ENCODE measurements at places on chromosomes 3 and 15.
A peak's percentile ranks its signal among the peaks of the same experiment; 100 is the strongest.

DNA sequence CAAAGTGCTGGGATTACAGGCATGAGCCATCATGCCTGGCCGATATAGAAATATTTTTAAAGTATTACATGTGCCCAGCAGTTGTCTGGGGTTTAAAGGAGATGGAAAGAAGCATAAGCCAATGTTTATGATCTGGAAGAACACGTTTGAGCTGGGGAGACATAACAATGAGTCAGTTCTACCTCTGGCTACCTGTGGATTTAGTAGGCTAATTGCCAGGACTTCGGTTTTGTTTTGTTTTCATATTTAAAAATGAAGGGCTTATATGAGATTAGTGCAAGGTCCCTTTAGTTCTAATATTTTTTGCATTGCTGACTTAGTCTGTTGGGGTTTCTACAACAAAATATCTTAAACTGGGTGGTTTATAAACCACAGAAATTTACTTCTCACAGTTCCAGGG, 22.9 kb upstream of the TNFSF10 start:
- no peak for DNase-seq

- no peak for DNase-seq
These were observed 354.4 kb downstream of the ERC2 start for GRCh38 chr3:56113908-56114307.

GRCh38 chr15:60695713-60696522, 217.0 kb upstream of the ICE2 start:
- no peak for DNase-seq

DNA sequence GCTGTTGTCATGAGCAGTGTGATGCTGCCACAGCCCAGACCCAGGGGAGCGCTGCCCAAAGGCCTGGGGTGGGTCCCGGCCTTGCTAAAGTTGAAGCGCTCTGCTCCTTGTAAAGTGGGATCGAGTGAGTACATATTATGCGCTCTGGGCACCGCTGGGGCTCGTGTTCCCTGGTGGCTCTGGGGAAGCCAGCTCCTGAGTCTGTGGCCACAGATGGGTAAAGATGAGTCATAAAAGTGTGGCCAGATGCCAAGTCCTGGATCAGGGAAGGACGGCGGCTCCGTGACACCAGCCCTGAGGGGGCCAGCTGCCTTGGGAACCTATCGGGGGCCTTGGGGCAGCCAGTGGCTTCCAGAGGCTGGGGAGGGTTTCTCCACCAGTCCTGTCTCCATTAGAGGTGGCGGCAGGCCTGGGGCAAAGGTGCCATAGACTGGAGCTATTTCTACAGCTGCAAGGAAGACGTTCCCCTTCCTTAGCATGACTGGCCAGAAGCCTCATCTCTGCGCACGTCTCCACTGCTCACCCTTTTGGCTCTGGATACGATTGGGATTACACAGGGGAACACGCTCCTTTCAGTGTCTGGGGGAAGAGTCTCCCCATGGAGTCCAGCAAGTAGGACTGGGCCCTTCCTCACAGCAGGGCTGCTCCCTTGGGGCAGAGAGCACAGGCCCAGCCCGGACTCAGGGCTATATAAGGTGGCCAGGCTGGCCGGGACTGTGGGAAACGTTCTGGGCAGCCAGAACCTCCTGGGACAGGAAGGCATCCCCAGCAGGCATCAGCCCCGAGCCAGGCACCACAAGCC, 1.2 kb upstream of the ITIH4 start:
- DNase-seq: no peak

- no peak for DNase-seq
These were observed 8.4 kb upstream of the GOLGA6C start for GRCh38 chr15:75249726-75250125.

DNA sequence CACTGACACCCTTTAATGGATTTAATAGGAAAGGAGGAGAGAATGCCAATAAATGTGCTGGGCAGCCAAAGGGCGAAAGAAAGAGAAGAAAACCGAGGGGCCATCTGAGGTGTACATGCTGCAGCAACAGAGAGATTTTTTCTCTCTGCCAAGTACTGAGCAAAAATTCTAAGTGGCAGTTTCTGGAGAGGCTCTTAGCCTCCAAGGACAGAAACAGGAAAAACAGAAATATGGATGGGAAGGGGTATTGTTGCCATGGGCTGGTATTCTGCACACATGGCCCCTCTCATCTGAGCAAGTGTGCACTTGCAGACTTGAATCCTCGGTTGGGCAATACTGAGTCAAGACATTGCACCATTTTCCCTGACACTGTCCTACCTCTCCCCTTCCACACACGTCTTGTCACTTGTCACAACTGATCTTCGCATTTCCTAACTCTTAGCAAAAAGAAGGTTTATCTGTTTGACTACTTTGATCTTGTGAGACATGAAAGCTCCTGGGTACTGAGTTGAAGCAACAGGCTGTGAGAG, 73.9 kb downstream of the PRICKLE2 start:
- DNase-seq: no peak

- DNase-seq: no peak
These were observed 64.8 kb downstream of the ARIH1 start for GRCh38 chr15:72538931-72539330.

DNA sequence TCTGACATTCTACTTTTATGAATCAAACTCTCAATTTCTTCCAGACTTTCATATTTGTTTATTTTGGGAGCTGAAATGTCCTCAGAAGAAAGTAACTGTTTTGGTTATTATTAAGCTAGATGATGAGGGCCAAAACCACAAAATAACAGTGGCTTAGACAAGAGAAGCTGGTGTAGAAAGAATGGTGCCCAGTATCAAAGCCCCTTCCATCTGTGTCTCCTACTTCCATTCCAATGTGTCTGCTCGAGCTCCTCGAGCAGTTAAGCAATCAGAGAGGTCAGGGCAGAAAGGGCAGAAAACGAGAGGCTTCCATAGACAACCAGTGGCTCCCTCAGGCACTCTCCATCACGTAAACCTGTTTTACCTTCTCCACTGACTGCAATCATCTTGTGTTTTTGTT, 59.7 kb upstream of the MAGI1 start:
- no peak for DNase-seq

DNA sequence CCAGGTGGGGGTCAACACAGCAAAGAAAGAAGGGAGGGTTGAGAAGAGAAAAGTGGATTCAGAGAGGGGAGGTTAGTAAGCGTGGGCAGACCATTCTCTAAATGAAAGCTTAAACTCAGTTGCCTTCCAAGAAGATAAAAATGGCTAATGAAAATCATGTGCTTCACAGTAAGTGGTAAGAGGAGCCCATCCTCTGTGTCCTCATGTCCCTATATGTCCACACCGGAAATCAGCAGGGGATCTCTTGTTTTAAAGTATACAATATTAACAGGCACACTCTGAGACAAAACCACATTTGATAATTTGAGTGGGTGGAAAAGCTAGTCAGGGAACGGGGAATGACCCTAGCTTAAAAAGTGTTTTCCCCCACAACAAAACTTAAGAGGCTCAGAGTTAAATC, 4.4 kb upstream of the FOXP1 start:
- no peak for DNase-seq

DNA sequence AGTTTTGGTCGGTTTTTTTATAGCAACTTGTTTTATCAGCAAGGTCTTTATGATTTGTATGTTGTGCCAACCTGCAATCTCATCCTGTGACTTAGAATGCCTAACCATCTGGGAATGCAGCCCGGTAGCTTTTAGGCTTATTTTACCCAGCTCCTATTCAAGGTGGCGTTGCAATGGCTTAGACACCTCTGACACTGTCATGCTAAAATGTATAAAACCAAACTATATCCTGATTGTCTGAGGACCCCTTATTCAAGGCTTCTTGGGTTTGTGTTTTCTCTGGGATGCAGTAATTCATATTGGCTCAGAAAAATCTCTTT, 209.0 kb upstream of the ALCAM start:
- no peak for DNase-seq

- DNase-seq: no peak
These were observed 71.1 kb upstream of the OXTR start for GRCh38 chr3:8840556-8840955.

- DNase-seq: no peak
These were observed 6.0 kb downstream of the MINDY2 start for GRCh38 chr15:58777107-58777506.

DNA sequence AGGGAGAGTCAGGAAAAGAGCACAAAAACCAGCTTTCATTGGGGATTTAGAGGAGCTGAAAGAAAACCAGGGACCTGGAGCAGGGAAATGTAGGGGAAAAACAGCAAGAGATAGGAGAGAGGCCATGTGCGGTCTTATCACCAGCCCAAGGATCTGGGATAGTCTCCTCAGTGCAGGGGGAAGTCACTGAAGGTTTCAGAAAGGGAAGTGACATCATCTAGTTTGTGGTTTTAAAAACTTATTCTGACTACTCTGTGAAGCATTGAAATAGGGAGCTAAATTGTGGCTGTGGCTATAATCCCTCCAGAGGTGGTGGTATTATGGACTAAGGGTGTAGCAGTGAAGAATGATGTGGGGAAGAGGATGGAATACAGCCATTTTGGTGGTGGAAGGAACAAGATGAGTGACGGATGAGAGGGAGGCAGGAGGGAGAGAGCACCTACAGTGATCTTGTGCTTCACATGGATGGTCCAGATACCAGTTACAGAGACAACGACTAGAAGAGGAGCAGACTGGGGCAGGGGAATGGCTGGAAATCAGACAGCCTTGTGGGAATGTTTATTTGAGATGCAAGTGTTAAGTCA, 72.7 kb downstream of the HMG20A start:
- no peak for DNase-seq

GRCh38 chr15:89888214-89888804, 5.5 kb downstream of the AP3S2 start:
- peak; percentile 60 for DNase-seq

DNA sequence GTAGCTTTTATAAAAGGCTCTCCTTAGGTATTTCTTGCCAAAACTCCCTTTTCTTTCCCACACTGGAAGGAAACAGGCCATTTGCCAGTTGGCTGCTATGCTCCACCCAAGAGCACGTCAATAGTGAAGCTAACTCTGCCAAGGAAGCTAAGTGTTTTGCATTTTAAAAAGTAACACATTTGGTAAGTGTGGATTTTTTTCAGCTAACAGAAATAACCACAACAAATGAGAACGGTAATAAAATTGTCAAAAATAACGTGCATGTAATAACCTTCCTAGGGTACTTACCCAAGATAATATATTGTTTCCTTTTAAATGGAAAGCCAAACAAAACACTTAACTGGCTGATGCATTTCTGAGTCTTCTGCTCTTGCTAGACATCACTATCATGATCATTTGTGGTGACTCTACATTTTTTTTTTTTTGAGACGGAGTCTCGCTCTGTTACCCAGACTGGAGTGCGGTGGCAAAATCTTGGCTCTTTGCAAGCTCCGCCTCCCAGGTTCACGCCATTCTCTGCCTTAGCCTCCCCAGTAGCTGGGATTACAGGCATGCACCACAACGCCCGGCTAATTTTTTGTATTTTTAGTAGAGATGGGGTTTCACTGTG, 4.6 kb downstream of the DPP8 start:
- DNase-seq: no peak

GRCh38 chr3:174949523-174949922, 90.4 kb downstream of the NAALADL2 start:
- DNase-seq: no peak

DNA sequence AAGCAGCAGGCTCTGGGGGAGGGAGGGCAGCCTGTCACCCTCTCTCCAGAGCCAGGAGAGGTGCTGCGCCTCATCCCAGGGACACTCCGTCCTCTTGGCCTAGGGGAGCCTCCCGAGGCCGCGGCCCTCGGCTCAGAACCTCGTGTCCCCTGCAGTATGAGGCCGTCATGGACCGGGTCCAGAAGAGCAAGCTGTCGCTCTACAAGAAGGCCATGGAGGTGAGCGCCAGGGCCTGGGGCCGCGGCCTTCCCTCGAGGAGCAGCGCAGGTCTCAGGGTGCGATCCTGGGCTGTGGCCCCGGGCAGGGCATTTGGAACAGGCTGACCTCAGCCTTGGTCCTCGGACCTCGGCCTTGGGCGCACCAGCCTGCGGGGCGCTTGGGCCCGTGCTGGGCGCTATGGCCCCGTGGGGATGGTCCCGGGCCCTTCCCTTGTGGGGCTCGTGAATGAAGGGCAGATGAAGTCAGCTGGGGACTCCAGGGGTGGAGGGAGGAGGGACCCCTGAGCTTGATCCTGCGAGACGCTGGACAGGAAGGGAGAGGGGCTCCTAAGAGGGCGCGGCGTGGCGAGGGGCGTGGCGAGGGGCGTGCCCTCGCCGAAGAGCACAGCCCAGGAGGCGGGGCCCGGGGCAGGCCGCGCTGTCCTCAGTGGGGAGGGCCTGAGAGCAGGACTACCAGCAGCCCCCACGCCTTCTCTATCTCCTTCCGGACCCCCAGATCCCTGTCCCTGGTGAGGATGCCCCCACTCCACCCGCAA, 32.9 kb downstream of the PSTPIP1 start:
- peak; percentile 67 for DNase-seq
